ENCODE measurements at places on chromosomes 4 and X. TPM values are rescaled to one million over a fixed set of nuclear protein-coding genes. Genes with fewer than 3 reads are reported as not detected.

Gene PRSS12
- not detected for total RNA-seq

Gene MAPK10
- total RNA-seq, result not detected

Gene TCEAL3
- 6.1 TPM for total RNA-seq

Gene NPY2R
- total RNA-seq, result not detected

Gene FRYL
- 114 TPM for total RNA-seq

Gene ERCC6L
- total RNA-seq, result 8.2 TPM

GRCh38 chr4:73776321-73776729, 36.0 kb downstream of the CXCL8 start:
- DNase-seq, result no peak
- H3K36me3 ChIP-seq, result no peaks in the 10 kb centered on the region
- H3K27ac ChIP-seq, result no peak overlapping the region

- H3K36me3 ChIP-seq, result peaks cover 13% of the 10 kb centered on the region
- DNase-seq, result no peak
- H3K4me1 ChIP-seq, result no peaks in the 10 kb centered on the region
- no peak overlapping the region for H3K4me3 ChIP-seq
Measured at GRCh38 chrX:78046362-78046761, 57.7 kb upstream of the PGK1 start.

- DNase-seq, result no peak
- no peaks in the 10 kb centered on the region for H3K4me1 ChIP-seq
- H3K4me3 ChIP-seq, result no peak overlapping the region
- H3K27me3 ChIP-seq, result peaks cover 4% of the 10 kb centered on the region
- no peaks in the 10 kb centered on the region for H3K36me3 ChIP-seq
Measured at GRCh38 chrX:53031380-53031779, 17.2 kb upstream of the GPR173 start.

DNA sequence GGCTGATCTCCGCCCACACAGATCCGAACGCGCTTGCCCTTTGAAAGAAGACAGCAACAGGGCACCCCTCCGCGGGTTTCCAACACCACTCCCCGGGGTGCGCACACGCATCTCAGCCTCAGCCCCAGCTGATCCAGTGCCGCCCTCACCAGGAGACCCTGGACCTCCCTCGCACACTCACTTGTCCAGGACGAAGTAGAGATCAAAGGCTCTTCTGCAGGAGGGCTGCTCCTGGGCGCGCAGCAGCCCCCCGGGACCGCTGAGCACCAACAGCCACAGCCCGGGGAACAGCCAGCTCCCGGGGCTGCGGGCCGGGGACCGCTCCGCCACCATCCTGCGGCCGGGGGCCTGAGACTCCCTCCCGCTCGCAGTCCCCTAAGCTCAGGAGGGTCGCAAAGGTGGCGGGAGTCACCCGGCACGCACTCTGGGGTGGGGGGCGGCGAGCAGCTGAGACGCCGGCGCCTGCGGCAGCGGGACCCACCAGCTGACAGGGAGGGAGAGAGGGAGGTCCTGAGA, 743 bp downstream of the ANTXR2 start:
- peaks cover 5% of the 10 kb centered on the region for H3K27me3 ChIP-seq
- peak; percentile 60 for DNase-seq
- H3K4me1 ChIP-seq, result peaks cover 26% of the 10 kb centered on the region
- peak overlapping the region; percentile 86 for H3K27ac ChIP-seq

GRCh38 chr4:124762956-124763355, 50.4 kb upstream of the ANKRD50 start:
- H3K4me1 ChIP-seq, result no peaks in the 10 kb centered on the region
- no peaks in the 10 kb centered on the region for H3K36me3 ChIP-seq
- no peaks in the 10 kb centered on the region for H3K27me3 ChIP-seq
- DNase-seq, result no peak

DNA sequence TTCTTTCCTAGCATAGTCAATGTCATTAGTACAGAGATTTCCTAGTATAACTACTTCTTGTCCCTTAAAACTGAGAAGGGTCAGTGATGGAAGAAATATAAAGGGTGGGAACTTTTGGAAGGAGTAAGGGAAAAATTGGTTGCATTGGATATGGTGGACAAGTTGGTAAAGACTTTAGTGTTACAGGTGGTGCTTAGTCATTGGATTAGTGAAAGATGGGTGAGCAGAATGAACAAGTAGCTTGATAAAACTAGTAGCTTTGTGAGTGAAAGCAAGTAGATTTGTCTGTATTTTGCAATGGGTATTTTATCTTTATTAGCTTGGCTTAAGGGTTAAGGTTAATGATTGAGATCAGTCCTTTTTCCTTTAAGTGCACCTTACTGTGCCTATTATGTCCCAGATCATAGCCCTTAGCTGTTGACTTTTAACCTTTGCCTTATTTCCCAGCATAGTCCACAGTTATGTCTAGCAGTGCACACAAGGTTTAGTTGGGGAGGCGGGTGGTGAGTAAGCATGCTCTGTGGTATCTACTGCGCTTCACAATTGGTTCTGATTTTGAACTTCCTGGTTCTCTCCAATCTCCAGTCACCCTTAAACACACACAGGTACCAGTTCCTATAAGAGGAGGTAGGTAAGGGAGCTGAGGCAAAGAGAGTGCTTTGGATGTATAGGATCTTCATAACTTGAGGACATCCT, 9.5 kb downstream of the WDR44 start:
- no peak overlapping the region for H3K27ac ChIP-seq
- H3K4me3 ChIP-seq, result no peak overlapping the region
- peaks cover 22% of the 10 kb centered on the region for H3K4me1 ChIP-seq
- no peaks in the 10 kb centered on the region for H3K36me3 ChIP-seq

GRCh38 chr4:7771541-7772507, 167.8 kb downstream of the AFAP1 start:
- no peaks in the 10 kb centered on the region for H3K36me3 ChIP-seq
- H3K4me3 ChIP-seq, result no peak overlapping the region
- DNase-seq, result no peak
- H3K4me1 ChIP-seq, result peaks cover 15% of the 10 kb centered on the region
- peaks cover 2% of the 10 kb centered on the region for H3K27me3 ChIP-seq

DNA sequence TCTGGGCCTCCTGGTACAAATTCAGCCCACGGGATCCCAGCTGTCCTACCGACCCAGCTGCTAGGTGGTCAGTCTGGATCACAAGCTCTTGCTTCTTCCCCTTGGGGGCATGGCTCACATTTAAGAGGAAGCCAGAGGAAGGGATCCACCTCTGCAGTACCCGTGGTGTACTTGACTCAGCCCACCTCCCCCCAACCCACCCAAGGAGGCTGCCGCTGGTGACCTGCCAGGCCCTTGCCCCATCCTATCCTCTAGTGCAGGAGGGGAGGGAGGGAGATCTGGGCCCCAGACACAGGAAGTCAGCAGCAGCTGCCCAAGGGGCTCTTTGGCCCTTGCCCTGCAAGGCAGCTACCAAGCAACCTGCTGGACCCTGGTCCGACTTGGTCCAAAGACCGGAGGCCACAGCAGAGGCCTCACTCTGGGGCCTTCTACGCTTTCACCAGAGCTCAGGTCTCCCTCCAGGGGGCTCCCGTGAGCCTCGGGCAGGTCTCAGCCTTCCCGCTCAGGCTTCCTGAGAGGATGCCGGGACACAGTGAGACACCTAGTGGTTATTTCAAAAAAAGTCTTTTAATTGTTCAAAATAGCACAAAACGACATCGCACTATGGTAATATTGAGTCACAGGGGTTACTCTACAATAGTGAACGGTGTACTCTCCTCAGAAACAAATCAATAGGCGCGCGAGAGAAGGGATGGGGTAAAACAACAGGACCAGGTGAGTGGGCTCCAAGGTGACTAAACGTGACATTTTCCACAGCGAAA, 2.7 kb upstream of the RENBP start:
- peaks cover 4% of the 10 kb centered on the region for H3K36me3 ChIP-seq
- peaks cover 15% of the 10 kb centered on the region for H3K4me1 ChIP-seq
- H3K27ac ChIP-seq, result peak overlapping the region; percentile 87
- no peaks in the 10 kb centered on the region for H3K27me3 ChIP-seq
- H3K4me3 ChIP-seq, result peak overlapping the region; percentile 52

GRCh38 chr4:138693526-138693925, 322.1 kb upstream of the NOCT start:
- H3K4me3 ChIP-seq, result no peak overlapping the region
- peaks cover 3% of the 10 kb centered on the region for H3K27me3 ChIP-seq
- no peak for DNase-seq
- H3K36me3 ChIP-seq, result no peaks in the 10 kb centered on the region
- H3K4me1 ChIP-seq, result no peaks in the 10 kb centered on the region

DNA sequence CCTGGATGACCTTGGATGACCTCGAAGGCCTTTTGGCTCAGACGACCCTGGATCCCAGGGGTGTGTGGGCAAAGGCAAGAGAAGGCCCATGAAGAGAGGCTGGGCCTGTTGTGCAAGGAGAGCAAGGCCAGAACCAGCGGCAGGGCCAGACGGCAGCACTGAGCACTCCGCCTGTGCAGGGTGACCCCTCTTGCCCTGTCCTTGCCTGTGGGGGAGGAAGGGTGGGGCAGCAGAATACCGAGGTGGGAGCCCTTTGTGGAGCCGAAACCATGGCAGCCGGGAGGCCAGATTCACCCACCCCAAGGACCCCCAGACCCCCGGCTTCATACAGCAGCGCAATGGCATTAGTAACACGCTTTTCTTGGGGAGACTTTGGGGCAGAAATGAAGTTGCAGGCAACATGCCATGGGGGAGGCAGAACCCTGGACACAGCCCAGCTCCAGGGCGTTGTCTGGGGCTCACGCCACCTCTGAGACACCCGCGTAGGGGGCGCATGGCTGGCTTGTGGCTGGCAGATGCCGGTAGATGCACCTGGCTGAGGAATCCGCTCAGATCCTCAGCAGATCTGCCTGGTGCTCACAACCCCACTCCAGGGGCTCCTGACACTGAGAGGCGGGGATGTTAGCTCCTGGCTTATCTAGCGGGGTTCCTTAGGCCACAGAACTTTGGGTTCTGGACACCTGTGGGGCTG, 114.5 kb downstream of the FAM53A start:
- H3K27me3 ChIP-seq, result peaks cover 6% of the 10 kb centered on the region
- H3K27ac ChIP-seq, result no peak overlapping the region
- H3K36me3 ChIP-seq, result no peaks in the 10 kb centered on the region
- DNase-seq, result no peak

GRCh38 chr4:59127743-59128142, 2017.6 kb upstream of the IGFBP7 start:
- no peaks in the 10 kb centered on the region for H3K27me3 ChIP-seq
- no peak overlapping the region for H3K4me3 ChIP-seq
- H3K27ac ChIP-seq, result no peak overlapping the region
- DNase-seq, result no peak
- H3K4me1 ChIP-seq, result no peaks in the 10 kb centered on the region

GRCh38 chrX:51569561-51569960, 49.2 kb downstream of the CENPVL3 start:
- H3K27me3 ChIP-seq, result no peaks in the 10 kb centered on the region
- no peaks in the 10 kb centered on the region for H3K36me3 ChIP-seq
- no peaks in the 10 kb centered on the region for H3K4me1 ChIP-seq
- no peak overlapping the region for H3K4me3 ChIP-seq
- no peak for DNase-seq

Measured in activated naive CD8-positive, alpha-beta T cell treated with anti-CD3 and anti-CD28 coated beads, Interleukin-2, amount 10 ng/mL, durations not matched to agents 7 days and 5 days (primary cell).